ENCODE measurements at places on chromosomes 16 and 17.

DNA sequence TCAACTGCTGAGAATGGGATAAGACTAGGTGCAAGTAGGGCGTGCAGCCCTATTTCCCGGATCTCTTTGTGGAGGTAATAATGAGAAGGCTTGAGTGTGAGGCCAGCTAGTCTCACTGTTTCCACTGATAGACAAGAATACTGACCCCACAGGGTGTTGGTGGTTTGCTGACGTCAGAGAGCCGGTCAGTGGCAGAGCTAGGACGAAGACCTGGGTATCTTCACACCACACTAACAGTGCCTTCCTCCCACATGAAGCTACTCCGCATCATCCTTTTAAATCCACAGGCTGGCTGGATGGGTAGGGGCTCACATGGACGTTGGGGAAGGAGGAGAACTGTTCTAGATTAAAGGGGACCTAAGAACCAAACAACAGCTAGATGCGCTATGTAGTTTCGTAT lies 68.0 kb downstream of the ZFHX3 start:
- DNase-seq: no peak

GRCh38 chr17:36550491-36551417 lies 6.0 kb downstream of the GGNBP2 start:
- no peak for DNase-seq

- peak; percentile 67 for DNase-seq
Observed at GRCh38 chr17:45640141-45640850, 143.8 kb upstream of the CRHR1 start.

DNA sequence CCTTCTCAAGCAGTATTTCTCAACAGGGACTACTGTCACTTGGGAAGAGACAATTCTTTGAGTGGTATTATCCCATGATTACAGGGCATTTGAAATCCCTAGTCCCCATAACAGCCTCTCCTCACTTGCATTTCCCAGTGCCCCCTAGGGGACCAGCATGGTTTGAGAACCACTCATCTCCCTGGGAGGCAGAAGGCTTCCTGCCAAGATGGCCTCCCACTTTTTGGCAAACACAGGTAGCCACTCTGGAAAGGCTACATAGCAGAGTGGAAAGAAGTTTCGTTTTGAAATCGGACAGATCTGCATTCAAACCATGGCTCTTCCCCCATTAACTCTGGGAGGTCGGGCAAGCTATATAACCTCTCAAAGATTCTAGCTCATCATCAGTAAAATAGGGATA lies 256.8 kb downstream of the XYLT1 start:
- DNase-seq: no peak

DNA sequence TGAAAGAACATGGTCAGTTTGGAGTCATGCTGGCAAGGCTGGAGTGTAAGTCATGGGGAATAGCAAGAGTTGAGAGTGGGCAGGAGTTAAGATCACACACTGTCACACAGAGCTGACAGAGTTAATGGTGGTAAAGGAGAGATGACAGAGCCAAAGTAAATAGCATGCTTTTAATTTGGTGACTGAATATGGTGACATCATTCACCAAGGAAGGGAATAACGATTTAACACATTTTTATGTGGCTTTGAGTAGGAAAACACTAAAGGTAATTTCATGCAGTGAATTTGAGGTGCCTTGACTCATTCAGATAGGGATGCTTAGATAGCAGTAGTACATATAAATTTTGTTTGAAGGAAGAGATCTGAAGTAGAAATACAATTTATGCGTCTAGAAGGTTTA lies 42.1 kb downstream of the SYNRG start:
- DNase-seq: no peak
